Activated CD4-positive, alpha-beta memory T cell treated with anti-CD3 and anti-CD28 coated beads, Interleukin-2, amount 10 ng/mL, durations not matched to agents 7 days and 5 days (primary cell): ENCODE measurements at places on chromosomes 5 and 9. TPM values are rescaled to one million over a fixed set of nuclear protein-coding genes. Genes with fewer than 3 reads are reported as not detected.

Gene PCDHB4
- total RNA-seq, result not detected

Gene GABRA6
- total RNA-seq, result not detected

Gene NR4A3
- total RNA-seq, result 3.0 TPM

Gene FBXL7
- total RNA-seq, result not detected

DNA sequence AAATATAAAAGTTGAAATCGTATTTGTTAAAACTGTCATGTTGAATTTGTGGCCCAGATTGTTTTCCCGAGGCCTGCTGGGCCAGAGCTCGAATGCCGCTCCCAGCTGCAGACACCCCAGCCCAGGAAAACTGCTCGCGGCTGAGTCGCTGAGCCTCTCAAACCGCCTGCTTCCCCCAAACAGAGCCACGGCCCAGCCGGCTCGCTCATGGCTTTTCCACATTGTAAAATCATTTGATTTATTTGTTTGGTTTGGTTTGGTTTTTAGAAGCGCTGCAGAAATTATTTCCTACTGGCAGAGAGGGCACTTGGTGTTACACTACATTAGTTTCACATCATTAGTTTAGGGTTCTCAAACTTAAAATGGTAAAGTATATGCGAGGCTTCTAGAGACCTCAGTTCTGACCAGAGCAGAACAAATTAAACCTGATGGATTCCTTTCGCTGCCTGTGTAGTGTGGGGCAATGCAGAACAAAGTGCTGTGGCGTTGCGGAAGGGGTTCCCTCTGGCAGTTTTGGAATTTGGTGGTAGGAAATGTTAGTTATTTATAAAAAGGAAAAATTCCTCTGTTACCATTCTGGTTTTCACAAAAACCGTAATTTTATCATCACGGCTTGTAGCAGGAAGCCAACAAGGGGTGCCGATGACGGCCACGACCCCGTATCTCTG lies 156.5 kb upstream of the PITX1 start:
- DNase-seq, result no peak

- no peak for DNase-seq
These were observed 59.1 kb upstream of the SH3GL2 start for GRCh38 chr9:17519761-17520160.

DNA sequence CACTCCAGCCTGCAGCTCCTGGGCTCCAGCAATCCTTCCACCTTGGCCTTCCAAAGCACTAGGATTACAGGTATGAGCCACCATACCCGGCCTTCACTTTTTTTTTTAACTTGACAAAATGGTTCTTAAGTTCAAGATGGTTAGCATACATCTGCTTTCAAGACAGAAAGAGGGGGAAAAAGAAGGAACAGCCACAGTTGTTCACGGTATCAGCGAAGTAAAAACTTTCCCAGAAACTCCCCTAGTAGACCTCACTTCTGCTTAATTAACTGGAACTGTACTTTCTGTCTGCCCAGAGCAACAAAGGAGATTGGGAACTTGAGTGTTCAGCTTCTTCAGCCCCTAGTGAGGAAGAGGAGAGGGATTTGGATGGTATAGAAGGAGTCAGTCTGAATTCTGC lies 116.7 kb downstream of the UGCG start:
- DNase-seq, result no peak

- no peak for DNase-seq
These were observed 88.7 kb downstream of the ADAMTS2 start for GRCh38 chr5:179256328-179257175.

DNA sequence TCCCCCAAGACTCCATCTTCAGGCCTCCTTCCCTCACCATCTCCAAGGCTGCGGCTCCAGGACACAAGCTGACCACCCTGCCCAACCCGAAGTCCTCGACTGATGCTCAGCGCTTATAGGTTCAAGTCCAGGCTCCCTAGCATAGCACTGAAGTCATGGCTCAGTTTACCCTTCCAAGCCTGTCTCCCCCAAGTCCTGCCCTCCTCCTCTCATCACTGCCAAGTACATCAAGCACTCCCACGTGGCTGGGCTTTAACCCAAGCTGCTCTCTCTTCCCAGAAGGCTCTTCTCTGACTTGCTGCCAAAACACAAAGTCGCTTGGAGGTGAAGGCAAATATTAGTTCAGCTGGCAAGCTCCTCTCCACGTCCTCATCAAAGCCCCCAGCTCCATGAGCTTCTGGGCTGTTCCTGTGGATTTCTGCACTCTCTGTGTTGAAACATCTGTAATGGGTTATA lies 22.1 kb upstream of the MARCHF6 start:
- no peak for DNase-seq

- DNase-seq, result peak; percentile 16
These were observed 40.3 kb downstream of the CSF1R start for GRCh38 chr5:150046031-150046430.
